CD8-positive, alpha-beta T cell (primary cell): ENCODE measurements at places on chromosomes 3 and 15. TPM values are rescaled to one million over a fixed set of nuclear protein-coding genes. Genes with fewer than 3 reads are reported as not detected.

PPARG gene
- total RNA-seq = not detected

TM4SF1 gene
- total RNA-seq = not detected

ARL6 gene
- 1.1 TPM for total RNA-seq

B3GALNT1 gene
- total RNA-seq = 0.65 TPM

FAM3D gene
- not detected for total RNA-seq

CPN2 gene
- not detected for total RNA-seq

PIF1 gene
- total RNA-seq = 0.50 TPM

KY gene
- total RNA-seq = not detected

CLRN1 gene
- not detected for total RNA-seq

GRCh38 chr15:51168700-51169099, 74.0 kb upstream of the TNFAIP8L3 start:
- no peak for DNase-seq

- no peak for DNase-seq
These were observed 132.1 kb upstream of the TRIM42 start for GRCh38 chr3:140545756-140546155.

DNA sequence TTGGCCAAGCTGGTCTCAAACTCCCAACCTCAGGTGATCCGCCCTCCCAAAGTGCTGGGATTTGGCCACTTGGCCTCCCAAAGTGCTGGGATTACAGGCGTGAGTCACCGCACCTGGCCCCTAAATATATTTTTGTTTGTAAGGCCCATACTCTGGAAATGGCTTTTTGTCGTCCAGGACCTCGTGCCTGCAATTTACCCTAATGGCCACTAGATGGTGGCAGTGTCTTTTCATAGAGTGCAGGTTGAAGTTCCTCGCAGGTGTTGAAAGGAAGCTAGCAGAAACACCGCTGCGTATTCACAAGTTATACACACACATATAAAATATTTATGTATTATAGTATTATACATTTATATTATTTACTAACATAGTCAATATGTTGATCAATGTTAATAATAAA, 97.2 kb downstream of the LRTM1 start:
- no peak for DNase-seq

DNA sequence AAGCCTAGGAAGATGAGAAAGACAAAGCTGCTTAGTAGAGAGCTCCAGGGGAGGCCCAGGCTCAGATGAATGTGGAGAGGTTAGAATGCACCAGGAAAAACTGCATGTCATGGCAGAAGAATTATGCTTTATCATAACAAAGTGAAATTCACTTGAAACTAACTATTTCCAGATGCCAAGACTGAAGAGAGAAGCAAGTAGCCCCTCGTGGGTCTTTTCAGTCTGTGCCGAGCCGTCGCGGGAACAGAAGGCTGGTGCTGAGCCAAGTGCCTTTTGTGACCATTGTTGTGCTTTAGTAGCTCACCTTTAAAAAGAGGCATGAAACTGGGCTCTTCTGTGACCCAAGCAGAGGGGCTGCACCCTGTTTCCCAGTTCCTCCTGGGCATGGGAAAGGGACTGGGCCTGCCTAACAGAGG, 73.2 kb downstream of the CHDH start:
- DNase-seq = no peak

DNA sequence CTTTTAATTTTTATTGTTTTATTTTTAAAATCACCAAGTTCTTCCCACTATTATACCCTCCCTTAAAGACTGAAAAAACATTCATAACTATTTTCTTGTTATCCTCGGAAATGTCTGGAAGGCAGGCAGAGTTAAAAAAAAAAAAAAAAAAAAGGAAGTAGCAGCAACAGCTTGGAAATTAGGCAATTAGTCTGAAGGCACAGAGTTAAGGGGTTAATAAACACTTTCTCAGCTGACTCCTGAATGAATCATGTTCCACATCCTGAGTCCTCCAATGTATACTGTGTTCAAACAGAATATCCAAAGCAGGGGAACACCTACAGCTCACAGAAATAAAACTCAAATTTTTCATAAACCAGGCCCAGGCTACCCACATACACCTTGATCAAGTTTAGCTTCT, 5.8 kb downstream of the HEXA start:
- DNase-seq = no peak

- DNase-seq = peak; percentile 74
These were observed 40.4 kb downstream of the BHLHE40 start for GRCh38 chr3:5019411-5020241.

GRCh38 chr15:72958634-72959033, 93.6 kb upstream of the NEO1 start:
- DNase-seq = no peak

DNA sequence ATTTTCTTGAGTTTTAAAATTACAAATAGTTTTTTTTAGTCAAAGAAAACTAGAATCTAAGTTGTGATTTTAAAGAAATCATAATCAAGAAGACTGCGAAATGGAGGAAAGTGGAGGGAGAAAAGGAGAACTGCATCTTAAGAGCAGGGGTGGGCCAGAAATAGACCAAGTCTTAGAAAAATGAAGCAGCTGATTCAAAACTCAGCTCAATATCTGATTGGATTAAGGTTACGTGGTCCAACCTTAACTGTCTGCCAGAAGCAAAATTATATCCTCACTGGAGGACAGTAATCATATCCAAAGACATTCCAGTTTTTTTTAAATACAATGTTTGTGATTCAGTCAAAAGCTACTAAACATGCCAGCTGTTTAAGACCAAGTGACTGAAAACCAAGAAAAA, 41.4 kb downstream of the CHSY1 start:
- DNase-seq = no peak

DNA sequence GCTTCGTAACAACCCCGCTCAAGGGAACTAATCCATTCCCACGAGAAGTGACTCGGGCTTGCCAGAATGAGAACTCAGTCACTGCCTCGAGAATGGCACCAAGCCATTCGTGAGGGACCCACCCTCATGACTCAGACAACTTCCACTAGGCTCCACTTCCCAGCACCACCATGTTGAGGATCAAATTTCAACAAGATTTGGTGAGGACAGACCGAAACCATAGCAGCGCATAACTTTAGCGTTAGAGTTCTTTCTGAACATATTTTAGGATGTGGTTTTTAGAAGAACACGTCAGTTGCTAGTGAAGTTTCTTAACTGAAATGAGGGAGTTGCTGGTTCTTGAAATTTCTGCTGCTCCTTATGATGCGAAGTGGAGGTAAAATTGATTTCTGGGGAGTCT, 13.5 kb downstream of the PTPRG start:
- no peak for DNase-seq

GRCh38 chr3:111538111-111538510, 3.9 kb upstream of the CD96 start:
- no peak for DNase-seq

GRCh38 chr15:73361337-73361736, 7.4 kb downstream of the HCN4 start:
- no peak for DNase-seq

DNA sequence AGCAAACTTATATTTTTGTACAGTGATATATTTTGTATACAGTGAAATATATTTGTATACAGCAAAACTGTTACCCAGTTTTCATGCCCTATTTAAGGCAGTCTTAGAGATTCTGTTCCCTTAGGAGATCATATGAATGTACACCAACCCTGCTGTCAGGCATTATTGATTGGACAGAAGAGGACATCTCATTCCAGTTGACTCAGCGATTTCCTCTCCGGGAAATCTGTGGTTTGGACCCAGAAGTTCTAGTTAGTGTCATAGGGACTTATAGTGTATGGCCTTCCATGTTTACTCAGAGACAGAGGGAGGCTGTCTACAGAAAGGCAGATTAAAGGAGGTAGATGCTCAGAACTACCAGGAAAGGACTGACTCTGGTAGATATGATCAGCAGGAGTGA, 318.8 kb upstream of the KCNMB2 start:
- DNase-seq = no peak

- no peak for DNase-seq
These were observed 131.8 kb upstream of the TOPAZ1 start for GRCh38 chr3:44109771-44110361.

- DNase-seq = no peak
These were observed 52.9 kb downstream of the KLF13 start for GRCh38 chr15:31379577-31379976.

GRCh38 chr3:178455226-178455625, 81.0 kb upstream of the KCNMB2 start:
- DNase-seq = no peak

DNA sequence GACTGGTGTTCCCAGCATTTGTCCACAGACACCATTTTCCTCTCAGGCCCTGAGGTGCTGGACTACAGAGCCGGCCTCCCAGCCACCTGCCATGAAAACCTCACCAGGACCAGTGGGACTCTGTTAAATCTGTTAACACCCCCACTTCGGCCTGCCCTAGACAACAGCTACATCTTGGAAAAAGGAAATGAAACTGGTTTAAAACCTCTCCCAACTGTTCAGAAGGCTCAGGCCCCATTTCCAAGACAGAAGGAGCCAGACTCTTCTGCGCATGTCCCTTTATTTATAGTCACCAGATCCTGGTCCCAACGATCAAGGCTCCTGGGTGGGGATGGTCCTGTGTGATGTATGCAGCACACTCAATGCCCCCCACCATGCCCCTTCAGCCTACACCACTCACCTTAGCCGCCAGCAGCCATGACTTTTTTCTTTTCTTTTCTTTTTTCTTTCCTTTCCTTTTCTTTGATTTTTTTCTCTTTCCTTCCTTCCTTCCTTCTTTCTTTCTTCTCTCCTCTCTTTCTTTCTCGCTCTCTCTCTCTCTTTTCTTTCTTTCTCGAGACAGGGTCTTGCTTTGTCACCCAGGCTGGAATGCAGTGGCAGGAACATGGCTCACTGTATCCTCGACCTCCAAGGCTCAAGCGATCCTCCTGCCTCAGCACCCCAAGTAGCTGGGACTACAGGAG, 25.5 kb upstream of the FLNB start:
- DNase-seq = no peak

- no peak for DNase-seq
These were observed 672.5 kb downstream of the NSUN3 start for GRCh38 chr3:94735354-94735753.

- no peak for DNase-seq
These were observed 390.8 kb upstream of the ZNF385D start for GRCh38 chr3:22141769-22142168.

GRCh38 chr3:12229146-12229851, 59.6 kb upstream of the PPARG start:
- no peak for DNase-seq

GRCh38 chr15:100095541-100096247, 246.1 kb downstream of the ADAMTS17 start:
- no peak for DNase-seq

GRCh38 chr3:119781330-119782198, at the start of gene NR1I2:
NR1I2 (plus strand) TSS chr3:119782101.
- no peak for DNase-seq

- no peak for DNase-seq
These were observed 35.6 kb upstream of the FAM107A start for GRCh38 chr3:58612830-58613229.
